Activated CD8-positive, alpha-beta memory T cell treated with anti-CD3 and anti-CD28 coated beads, Interleukin-2, amount 50 U/mL, for 48 hours (primary cell): ENCODE measurements at places on chromosomes 7 and 10.

GRCh38 chr10:25978771-25979170 is 44.7 kb downstream of the MYO3A start:
- DNase-seq: no peak

- DNase-seq: no peak
Measured at GRCh38 chr10:84659497-84660439, 331.4 kb downstream of the CCSER2 start.

DNA sequence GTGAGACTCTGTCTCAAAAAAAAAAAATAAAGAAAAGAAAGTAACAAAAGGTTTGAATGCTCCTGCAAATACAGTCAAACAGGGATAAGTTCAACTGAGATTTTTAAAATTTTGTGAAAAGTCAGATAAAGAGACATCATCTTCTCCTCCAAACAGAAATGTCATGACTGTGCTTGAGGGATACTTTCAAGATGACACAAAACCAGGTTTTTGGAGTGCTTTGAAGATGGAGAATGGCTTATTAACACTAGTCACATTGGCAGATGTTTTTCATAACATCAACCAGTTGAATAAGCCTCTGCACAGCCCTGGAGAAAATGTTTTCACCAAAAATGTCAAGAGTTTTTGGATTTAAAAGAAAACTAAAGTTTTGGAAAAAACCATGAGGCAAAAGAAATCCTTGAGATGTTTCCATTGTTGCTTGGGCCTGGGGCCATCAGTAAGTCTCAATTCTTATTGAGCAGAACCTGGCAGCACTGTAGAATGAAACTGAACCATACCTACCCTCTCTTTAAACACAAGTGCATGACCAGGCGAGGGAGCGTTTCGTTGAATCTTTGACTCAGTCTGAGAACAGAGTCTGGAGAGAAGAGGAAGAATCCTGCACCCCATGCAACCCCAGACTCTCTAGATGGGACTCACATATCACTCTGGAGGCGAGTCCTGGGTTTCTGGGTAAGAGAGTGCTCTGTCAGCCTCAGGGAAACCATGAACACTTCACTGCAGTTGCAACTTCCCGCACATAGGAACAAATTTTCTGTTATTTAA is 37.4 kb upstream of the PRKCQ start:
- no peak for DNase-seq

DNA sequence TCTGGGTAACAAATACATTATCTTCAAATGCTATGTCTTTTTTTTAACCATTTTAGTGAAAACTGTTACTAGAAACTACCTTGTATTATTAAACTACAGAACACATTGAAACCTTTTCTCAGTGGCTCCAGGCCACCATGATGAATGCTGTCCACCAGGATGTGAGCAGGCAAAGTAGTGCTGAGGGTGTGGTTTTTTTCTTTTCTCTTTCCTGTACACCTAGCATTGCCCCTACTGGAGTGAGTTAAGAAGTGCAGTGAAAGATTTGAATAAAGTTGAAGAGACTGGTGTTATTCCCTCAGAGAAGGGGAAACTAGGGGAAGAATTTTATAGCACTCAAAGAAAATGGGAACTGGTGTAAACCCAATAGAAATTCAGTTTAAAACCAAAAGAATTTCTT is 120.0 kb upstream of the SAMD8 start:
- DNase-seq: no peak

DNA sequence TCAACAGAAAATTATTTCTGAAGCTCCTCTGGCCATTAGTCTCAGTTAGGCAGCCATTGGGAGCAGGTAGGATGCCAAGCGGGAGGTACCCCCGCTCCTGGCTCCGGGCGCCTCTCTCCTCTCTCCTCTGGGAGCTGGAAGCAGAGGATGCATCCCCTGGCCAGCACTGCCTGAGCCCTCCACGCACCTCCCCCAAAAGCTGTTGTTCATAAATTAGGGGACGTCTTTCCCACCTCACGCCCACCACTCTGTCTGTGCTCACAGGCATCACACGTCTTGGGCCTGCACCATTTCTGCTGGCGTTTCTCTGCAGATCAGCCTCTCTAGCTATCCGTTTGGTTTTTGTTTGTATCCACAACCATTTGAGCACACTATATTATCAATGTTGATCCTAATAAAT is 609.0 kb upstream of the FOXK1 start:
- no peak for DNase-seq

DNA sequence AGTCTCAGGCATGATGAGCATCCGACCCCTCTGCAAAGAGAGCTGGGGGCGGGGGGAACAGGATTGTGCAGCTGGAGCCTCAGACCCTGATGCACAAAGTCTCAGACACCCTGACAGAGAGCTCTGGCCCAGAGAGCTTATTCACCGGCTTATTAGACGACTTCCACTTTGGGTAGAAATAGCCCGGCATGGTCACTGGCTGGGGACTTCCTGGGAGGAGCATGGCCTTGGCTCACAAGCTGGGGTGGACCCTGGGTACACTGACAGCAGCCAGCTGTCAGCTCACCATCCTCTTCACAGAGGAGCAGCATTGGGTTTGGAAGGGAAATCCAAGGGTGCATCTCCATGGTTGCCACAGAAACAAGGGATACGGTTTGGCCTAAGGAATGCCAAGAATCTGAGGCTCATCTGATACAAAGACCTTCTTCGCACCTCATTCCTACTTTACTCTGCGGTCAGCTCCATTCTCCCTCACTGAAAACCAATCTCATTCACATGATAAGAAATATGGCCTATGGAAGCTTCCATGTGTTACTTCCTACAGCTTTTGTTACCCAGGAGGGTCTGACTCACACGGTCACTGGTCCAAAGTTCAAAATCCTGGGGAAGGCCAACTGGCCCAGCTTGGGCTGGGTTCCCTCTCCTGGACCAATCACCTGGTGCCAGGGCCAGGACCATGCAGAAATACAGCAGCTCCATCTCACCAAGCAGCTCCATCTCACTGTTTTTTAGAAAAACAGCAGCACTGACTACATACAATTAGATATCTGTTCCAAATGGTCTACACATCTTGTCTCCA is 25.1 kb downstream of the ZNF467 start:
- no peak for DNase-seq

- no peak for DNase-seq
Measured at GRCh38 chr7:55093674-55094073, 74.9 kb downstream of the EGFR start.

DNA sequence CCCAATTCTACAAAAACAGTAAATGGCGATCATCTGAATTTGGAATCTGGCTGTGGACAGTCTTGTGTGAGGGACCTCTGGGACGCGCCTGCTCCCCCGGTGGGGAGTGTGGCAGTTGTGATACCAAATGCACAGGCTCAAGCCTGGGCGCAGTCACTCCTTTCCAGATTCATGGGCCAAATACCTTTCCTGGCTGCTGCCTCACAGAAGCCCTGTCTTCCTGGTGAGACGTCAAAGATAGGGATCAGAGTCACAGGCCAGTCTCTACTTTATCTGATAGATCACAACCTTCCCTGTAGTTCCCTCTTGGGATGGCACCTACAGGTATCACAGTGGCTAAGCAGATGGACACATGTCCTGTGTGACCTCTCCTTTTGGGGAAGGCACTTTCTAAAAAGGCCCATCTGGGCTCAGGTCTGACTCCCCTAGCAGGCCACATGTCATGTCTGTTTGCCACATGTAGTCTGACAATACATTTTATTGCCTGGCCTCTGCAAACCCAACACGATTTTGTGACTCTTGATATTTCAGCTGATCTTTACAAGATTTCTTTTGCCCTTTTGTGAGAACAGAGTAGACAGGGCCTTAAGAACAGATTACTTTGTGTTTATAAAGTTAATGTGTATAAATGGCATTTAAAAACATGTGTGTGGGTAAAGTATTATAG is 150.1 kb downstream of the SNX10 start:
- DNase-seq: no peak

DNA sequence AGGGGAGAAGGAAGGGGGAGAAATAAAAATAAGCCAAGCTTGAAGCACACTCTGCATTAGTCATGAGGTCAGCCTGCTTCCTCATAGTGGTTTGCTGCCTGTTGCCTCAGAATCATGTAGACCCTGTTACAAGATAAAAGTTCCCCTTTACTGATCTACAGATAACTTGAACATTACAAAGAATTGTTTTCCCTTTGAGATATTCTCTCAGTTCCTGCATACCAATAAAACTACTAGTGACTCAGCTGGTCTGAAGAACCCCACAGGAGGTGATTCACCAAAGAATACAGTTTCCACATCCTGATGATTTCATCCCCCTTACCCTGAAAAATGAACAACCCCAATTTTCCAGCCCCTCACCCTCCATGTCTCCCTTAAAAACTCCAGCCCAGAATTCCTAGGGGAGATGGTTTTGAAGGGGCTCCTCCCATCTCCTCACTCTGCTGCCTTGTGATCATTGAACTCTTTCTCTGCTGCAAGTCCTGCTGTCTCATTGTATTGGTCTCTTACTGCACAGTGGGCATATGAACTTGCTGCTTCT is 31.5 kb upstream of the NRP1 start:
- no peak for DNase-seq

GRCh38 chr10:49241385-49241784 is 53.2 kb upstream of the TMEM273 start:
- no peak for DNase-seq

GRCh38 chr7:47477191-47478016 is 104.5 kb downstream of the TNS3 start:
- DNase-seq: no peak

DNA sequence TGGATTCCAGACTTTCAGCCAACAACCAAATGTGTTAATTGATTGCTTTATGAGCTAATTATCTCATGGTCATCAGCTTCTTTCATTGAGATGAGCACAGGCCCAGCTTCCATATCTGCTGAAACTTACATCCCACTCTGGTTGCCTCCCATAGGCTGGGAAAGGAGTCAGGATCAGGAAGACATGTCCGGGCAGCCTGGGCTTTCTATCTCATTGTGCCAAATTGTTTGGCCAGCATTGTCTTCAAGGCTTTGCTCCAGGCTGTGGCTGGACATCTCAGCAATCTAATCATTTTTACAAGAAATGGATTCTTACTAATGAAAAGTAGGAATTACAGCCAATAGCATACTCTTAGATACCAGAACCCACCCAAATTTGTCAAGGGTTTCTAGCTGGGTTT is 295.2 kb downstream of the CXCL12 start:
- no peak for DNase-seq

DNA sequence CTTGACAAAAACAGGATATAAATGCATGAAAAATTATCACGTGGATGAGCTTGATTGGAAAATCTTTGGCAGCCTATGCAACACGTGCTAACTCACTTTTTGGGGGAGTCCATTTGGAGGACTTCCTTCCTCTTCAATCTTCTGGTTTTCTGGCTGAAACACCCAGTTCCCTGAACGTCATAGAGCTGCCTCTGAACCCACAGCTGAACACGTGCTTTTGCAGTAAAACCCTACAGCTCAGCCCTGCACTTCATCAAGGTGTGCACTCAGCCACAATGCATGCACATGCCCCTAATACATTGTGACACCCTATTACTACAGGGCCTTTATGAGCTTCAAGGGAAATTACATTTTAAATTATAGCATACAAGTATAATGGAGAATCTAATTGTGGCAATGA is 808.7 kb upstream of the AUTS2 start:
- DNase-seq: no peak

DNA sequence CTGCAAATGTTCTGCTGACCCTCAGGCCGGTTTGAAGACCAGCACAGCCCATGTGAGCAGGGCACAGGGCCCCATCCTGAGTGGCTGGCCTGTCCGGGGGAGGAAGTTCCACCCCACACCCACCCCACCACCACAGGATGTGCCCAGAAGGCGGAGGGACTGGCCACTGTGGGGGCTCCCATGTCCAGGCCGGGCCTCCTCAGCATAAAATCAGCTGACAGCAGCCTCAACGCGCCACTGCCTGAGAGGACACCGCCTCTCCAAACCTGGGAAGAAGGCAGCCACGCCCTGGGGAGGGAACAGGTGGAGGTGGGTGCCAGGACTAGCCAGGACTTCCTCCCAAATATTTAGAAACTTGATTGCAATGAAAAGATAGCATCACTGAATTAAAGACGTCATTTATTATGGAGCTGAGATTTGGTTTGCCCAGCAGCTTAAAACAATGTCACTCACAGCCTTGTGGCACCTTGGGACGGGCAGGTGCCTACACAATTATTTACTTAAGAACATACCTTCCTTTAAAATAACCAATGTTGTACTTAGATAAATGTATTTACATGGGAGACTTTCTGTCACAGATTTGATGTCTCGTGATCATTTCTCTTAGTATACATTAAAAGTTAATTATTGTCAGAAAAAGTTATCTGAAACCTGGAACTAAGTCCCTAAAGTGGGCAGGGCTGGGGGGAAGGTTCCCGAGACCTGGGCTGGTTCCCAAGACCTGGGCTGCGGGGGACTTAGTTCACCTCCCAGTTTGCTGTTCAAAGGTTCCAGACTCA is 27.3 kb upstream of the FAM20C start:
- DNase-seq: no peak

DNA sequence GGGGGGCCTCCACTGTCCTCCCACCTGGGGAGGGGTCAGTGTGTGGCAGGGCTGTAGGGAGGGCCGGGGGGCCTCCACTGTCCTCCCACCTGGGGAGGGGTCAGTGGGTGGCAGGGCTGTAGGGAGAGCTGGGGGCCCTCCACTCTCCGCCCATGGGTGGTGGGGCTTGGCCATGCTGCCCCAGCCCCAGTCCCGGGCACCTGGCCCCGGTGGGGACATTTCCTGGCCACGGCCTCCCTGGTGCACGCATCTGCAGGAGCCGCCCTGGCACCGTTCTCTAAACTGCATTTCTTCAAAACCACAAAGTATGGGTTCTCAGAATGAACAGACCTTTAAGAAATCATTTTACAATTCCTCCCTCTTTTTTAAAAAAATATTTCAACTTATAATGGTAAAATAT is 89.3 kb upstream of the PDGFA start:
- no peak for DNase-seq

GRCh38 chr7:152909683-152910544 is 150.4 kb downstream of the ACTR3B start:
- DNase-seq: no peak

DNA sequence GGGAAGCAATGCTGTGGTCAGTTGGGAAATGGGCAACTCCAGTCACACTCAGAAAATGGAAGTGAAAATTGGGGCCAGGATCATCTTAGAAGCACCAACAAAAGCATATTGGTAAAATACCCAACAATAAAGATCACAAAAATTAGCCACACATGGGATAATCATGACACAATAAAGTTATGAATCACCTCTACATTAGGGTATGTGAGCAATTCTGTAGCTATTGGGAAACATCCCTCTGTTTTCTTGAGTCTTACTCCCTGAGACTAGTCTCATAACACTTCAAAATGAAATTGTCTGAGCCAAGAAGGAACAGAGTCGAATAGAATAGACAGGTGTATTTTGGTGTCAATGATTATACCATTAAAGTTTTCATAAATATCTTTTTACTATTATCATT is 178.3 kb downstream of the DYNC1I1 start:
- no peak for DNase-seq
